ENCODE measurements at places on chromosomes 5 and 9.

DNA sequence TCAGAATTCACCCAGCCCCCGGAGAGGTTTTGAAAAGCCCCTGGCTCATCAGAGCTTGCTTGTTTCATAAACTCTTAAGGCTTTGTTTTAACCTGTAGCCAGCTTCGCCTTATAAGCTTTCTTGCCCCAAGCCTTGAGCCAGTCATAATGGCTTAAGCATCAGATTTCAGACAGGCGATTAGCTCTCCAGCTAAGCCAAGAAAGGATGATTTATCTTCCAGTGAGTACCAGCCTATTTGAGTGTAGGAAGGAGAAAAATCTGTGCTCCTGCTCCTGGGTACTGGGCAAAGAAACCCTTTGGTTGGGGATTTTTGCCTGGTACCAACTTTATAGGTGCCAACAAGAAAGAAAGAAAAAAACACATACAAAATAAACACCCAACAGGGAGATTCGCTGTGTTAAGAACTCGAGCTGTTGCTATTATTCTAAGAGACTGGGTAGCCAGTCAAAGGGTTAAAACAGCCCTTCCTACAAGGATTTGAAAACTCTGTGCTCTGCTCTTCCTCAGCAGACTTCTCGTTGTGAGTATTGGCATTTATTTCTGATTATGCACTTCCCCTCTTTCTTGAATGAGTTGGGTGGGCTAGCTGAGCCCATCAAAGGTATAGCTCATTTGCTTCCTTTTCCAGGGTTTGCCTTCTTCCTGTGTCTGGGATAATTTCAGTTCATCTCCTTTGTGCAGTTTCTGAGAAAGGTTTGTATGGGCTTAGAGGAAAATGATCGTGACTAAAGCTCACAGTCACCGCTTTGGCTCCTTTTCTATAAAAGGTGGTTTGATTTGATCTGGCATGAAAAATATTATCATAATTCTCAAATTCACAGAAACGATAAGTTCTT is 157.2 kb upstream of the DMRT1 start:
- no peak for DNase-seq

- DNase-seq, result no peak
Measured at GRCh38 chr5:158922263-158922592, 177.5 kb downstream of the EBF1 start.

- DNase-seq, result no peak
Measured at GRCh38 chr9:123064716-123065115, 31.2 kb downstream of the GPR21 start.

DNA sequence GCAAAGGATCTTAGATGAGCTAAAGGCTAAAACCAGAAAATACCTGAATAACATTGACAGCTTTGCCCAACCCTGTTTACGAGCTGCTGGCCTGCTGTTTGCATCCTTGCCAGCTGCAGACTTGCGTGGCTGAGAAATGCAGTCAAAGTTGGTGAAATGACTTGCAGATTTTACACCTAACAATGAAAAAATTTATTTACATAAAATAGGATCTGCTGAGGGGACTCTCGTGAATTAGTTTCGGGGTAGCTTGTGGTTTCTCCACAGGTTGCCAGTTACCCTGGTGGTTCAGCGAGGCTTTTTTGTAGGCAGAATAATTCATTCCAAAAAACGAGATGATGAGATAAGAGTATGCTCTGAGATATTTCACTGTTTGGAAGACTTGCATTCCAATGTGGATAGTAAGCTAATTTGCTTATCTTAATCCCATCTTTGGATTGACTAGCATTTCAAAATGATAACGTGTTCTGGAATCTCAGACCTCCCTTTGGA is 65.7 kb upstream of the FANCC start:
- DNase-seq, result no peak

- no peak for DNase-seq
Measured at GRCh38 chr9:98997604-98998003, 53.9 kb downstream of the COL15A1 start.

All from neural crest cell (in vitro differentiated cells).